CD4-positive, alpha-beta T cell treated with Interleukin-15 for 1 hour (primary cell): ENCODE measurements at places on chromosomes 2 and 18.

DNA sequence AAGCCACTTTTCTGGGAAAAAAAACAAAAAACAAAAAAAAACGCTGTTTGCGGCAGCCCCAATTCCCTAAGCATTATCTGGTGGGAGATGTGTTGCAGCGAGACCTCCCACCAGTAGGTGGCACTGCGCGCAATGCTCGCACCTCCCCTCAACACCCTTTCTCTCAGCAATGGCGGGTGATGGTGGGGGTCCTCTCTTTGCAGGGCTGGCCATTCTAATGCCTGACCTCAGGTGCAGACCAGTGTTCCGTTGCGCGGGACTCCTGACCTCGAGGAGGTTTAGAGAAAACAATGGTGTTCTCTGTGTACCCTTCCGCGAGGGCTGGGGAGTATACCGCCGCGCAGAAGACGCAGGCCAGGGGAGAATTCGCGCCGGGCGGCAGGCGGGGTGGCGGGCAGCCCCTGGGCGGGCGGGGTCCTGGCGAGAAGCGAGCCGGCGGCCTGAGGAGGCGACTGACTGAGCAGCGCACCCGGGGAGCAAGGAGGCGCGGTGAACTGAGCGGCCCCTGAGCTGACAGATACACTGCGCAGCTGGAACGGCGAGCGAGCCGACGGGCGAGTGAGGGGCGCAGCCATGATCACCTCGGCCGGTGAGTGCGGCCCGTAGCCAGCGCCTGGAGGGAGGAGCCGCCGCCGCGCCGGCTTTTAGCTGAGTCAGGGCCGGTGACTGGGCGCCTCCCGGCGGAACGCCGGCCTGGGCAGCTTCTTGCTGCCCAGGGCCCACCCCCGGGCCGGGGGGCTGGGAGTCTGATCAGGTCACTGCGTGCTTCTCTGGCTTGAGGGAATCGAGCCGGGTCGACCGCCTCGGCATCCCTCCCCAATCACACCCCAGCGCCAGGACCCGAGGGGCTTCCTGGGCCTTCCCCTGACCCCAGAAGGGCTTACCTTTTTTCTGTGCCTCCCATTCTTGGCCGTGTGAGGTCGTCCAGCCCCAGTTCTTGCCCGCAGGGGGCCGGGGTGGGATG, at the start of gene PSMD1:
TSS of gene PSMD1 (plus strand) at position 415 of the 964 bp plus-strand sequence. CDS start at position 574, 159 bp downstream.
- DNase-seq: peak; percentile 92

- DNase-seq: no peak
Observed at GRCh38 chr2:102159295-102159694, 16.7 kb downstream of the IL1R1 start.

GRCh38 chr2:47088371-47089082, 66.6 kb downstream of the STPG4 start:
- no peak for DNase-seq

- DNase-seq: no peak
Observed at GRCh38 chr2:37683921-37684780, 12.7 kb upstream of the CDC42EP3 start.

DNA sequence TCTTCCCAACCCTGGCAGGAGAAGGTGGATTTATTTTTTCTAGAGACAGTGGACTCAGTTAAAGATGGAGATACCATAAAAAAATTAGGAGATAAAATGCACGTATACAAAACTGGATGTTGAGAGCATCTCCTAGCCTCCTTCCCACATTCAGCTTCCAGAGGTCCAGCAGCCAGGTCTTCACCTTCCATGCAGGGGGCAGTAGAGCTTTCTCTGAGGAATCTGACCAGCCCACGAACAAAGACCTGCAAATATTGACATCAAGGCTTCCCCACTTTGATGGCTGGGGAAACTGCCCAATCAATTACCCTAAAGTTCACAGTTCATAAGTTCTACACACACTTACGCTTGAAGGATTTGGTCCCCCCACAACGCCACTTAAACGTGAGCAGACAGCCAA, 24.5 kb downstream of the AQP4 start:
- DNase-seq: no peak

DNA sequence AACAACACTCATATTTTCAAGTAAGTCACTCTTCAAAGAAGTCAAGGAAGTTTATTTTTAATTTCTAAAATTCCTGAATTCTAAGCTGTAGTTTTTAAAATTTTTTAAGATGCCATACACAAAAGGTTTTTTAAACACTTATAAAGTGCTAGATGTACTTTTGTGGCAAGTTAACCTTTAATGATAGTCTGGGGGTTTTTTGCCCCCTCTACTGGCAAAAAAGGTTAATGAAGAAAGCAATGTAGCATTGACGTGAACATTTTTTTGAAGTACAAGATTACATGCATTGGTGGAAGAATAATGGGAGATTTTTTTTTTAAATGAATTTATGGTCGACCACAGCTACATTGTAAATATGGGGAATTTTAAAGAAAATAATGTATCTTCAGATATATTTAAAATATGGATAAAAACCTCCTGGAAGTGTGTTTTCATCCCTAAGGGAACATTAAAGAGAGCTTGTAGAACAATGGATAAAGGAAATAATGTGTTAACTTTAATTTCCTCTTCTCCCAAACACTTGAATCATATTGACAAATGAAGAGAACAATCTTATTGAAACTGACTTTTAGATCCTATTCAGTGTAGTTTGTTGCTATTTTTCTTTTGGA, 12.6 kb downstream of the ITPRID2 start:
- DNase-seq: no peak

DNA sequence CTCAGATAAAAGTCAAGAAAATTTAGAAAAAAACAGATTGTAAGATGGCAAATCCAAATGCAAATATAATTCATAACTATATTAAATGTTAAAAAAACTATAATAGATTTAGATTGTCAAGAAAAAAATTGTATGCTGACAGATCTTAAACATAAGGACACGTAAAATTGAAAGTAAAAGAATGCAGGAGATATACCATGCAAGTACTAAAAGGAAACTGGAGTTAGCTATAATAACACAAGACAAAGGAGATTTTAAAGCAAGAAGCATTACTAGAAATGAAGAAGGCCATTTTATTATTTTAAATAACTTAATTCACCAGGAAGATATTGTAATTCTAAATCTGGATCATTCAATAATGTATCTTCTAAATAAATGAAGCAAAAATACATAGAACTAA, 48.3 kb downstream of the TTC21B start:
- no peak for DNase-seq

DNA sequence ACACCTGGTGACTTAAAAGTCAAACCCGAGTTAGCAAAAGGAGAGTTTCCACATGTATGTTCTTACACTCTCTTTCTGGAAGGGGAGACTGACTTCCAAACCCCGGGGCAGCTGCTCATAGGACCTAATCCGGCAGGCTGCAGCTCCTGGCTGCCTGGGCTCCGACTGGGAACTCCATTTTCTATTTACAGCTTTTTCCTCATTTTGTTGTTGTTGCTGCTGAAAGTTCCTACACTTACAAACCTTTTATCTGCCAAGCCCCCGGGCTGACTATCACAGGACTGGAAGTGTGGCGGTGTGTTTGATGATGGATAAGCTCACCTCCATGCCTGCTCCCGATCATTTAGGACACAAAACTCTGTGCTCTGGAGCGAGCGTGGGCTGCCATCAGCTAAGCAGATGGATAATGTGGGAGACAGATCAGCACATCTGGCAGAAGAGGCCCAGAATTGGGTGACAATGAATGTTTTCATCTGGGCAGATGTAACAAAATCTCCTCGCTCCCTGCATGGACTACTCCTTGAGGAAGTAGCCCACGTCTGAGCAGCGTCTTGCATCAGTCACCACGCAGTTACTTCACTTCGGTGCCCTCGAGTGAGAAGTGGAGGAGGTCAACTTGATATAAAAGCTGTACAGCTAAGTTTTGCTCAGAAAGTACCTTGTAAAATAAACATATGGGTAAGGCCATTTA, 114.4 kb upstream of the COPS8 start:
- DNase-seq: peak; percentile 46

DNA sequence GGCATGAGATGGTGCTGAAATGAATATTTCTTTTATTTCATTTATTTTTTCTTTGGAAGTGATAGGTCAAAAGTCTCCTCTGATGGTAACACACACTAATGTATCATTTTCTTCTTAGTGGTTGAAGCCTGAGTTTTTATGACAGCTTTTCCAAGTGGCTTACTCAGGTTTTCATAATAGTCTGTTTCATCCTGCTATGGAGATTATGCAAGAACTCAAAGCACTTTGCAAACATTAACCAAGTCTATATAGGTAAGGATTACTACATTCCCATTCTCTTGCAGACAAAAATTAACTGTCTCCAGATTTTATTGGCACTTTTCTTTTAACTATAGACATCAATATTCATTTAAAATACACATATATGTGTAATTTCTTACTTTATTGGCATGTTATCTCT, 572.6 kb upstream of the GCFC2 start:
- DNase-seq: no peak

DNA sequence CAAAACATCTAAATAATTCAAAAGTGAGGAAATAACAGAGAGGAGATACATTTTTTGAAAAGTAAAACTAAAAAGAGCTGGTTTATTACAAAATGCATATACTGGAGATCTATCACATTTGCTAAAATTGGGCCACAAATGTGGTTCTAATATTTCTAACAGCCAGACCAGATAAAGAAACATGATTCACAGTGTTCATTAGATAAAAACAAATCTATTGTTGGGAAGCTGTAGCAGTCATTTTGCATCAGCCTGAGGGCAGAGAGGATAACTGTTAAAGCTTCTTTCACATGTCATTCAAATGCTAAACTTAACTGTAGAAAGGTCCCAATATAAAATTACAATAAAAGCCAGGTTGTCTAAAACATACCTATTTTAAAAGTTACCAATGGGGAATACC, 148.3 kb downstream of the GULP1 start:
- no peak for DNase-seq

DNA sequence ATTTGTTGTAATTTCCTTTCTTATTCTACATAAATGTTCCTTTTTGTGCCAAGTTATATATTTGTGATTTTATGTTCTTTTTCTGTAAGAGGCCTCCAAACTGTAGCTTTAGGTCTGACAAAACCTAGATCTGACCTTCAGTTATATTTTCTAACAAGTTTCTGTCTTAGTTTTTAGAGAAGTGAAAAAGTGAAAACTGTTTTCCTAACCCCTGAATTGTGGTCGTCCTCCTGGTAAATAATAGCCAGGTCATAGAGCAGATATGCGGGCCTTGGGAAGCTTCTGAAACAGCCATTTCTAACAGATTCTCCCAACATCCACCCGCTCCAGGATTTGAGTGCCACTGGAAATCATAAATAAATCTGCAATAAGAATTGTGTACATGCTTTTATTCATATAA, 398.4 kb upstream of the CWC22 start:
- DNase-seq: no peak

DNA sequence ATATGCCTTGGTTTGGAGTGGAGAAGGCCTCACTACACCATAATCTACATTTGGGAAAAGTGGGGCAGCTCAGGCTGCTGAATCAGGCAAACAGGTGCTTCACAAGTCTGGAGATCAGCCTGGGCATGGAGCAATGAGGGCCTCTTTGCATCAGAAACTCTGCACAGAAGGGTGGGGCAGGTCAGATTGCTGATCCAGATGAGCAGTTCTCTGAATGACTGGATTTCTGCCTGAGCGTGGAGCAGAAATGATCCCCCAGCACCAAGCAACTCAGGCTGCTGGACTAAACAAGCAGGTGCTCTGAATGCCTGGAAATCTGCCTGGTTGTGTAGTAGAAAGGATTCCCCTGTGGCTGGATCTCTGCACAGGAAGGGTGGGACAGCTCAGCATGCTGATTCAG, 605.3 kb upstream of the ZNF804A start:
- DNase-seq: no peak

DNA sequence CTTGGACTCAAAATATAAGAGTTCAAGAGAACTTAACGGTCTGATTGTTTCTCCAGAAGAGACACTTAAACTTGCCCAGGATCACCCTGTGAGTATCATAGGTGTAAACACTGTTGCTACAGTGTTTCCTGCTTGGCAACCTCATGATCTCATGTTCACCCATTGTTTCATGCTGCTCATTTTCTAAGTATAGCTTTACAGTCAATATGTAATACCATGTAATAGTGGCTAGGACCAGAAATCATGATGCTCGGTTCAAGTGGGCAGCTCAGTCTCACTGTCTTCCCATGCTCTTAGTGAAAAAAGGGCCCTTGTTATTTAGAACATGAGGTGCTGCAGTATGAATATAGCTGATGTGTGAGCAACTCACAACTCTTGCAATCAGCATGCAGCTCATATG, 157.5 kb downstream of the CERS6 start:
- DNase-seq: no peak

DNA sequence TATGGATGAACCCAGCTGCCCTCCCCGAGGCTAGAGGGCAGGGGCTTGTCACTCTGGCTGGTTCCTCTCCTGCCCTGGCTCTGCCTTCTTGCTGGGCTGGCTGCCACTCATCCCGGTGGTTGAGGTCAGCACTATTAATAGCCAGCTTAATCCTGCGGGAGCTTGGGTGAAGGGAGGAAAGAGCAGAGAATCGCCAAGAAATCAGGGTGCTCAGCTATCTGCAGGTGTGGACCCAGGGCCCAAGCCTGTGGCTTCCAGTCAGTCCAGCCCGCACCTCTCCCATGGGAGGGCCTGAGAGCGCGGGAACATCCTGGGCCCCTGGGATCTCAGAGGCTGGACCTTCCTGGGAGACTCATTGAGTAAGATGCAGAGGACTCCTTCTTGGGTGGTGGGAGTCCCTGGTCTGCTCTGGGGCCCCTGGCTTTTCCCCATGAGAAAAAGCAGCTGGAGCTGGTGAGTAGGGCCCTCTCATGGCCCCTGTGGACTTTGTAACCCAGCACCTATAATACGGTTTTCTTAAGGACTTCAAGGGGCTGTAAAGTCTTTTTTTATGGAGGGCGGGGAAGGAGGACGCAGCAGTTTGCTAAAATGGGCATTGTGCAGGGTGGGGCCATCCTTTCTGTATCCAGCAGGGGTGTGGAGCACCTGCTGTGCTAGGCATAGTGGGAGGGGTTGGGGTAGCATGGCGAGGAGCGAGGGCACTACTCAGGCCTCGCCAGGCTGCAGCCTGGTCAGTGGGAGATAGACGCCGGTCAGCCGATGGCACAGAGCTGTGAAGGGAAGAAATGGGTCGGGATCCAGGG, 27.4 kb upstream of the CNNM3 start:
- no peak for DNase-seq

DNA sequence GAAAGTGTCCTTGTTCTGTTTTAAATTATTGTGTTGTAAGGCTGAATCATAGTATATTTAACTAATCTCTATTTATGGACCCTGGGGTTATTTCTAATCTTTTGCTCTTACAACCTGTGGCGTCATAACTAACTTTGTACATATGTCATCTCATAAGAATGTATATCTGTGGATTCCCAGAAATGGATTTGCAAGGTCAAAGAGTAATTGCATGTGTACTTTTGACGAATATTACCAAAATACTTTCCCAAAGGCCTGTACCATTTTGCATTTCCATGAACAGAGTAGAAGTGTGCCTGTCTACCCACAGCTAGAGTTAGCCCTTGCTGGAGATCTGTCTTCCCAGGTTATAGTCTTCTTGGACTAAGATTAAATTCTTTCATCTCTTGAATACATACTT, 42.8 kb downstream of the SEMA4F start:
- no peak for DNase-seq
